COR-L47 (cell line): ENCODE measurements at places on chromosomes 7 and 10.

DNA sequence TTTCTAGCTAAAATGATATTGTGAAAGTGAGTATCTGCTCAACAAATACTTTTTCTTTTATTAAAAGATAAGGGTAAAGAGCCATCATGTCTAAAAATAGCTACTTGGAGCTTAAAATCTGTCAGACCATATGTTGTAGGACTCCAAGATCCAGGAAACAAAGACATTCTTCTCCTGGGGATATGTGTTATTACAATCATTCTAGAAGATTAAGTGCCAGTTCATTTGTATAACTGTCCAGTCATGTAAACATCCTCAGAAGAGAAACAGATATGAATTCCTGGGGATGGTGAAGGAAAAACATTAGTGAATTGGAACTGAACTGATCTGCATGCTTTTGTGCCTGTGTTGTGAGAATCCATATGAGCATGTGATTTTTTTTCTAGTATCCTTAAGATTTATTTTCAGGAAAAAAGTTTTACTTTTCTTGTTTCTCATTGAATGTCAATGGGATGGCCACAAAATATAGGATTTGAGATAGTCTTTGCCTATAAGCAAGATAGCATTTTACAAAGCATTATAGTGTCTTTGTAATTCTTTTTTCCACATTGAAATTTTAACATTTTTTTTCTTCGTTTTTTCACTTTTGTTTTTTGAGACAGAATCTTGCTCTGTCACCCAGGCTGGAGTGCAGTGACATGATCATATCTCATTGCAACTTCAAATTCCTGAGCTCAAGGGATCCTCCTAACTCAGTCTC lies 14.4 kb upstream of the MTERF1 start:
- no peak for DNase-seq

DNA sequence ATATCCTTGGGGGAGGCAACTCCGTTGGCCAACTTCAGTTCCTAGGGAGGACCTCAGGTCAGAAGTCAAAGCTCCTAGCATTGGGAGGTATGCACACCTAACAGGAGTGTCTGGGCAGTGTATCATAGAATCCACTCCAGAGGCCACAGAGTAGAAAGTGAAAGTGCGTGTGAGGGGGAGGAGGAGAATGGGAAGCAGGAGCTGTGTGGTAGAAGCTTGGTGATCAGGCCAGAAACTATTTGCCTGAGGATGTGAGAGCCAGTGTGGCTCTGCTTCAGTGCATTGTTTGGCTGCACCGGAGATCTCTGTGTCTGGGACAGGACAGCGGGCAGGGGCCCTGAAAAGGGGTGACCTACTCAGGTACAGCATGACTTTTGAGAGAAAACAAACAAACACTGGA lies 557.4 kb upstream of the VSTM2A start:
- no peak for DNase-seq

DNA sequence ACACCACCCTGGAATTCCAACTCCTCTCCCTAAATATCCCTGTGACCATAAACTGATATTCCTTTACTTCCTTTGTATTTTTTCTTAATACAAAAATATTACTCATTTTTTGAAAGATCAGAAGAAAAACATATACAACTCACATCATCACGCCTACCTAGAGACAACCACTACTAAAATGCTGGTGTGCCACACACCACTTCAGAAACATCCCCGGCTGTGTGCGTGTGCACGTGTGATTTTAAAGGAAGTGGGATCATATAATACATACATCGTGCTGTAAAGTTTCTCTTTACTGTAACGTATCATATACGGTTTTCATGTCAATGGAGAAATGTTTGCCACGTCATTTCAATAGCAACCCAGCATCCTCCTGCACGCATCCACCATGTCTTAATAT lies 76.5 kb downstream of the ITIH5 start:
- DNase-seq = no peak

- DNase-seq = peak; percentile 11
These were observed 81.3 kb downstream of the VWDE start for GRCh38 chr7:12322284-12322902.

GRCh38 chr10:50514995-50515394 lies 108.8 kb downstream of the SGMS1 start:
- no peak for DNase-seq

DNA sequence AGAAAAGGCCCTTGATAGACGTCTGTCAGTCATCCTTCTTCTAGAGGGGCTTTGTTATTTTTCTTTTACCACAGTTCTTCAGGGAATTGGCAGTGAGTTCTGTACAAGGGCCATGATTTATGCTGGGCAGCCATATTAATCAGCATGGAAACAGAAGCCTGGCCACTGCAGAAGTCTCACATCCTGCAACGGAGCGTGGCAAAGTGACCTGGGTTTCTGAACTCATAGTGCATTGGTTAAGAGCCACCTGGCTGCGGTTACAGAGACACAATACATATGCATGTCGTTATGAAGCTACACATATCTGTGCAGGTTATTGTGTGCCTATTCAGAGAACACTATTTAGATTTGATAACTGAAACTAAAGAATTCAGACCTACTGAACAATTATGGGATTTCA lies 419.4 kb upstream of the CELF2 start:
- DNase-seq = no peak

DNA sequence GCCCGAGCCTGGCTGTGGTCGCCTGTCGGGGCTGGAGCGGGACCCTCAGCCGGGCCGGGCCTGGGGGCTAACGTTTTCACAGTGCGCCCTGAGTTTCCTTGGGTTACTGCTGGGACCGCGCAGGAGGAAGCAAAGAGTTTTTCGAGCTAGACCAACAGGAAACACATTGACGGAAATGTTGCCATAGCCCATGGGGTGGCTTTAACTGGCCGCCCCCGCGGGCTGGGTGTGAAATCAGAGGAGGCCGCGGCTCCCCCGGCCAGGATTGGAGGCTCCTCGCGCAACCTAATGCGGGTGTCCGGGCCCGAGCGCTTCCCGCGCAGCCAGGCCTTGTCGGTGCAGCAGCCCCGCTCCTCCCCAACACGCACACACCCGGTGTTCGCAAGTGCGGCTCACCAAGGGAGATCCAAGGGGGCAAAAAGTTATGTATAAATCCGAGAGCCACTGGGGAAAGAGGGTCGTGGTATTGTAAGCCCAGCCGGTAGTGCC lies 1.9 kb downstream of the HHEX start:
- DNase-seq = no peak

- no peak for DNase-seq
These were observed 19.5 kb upstream of the PPP2R2D start for GRCh38 chr10:131881104-131881880.

DNA sequence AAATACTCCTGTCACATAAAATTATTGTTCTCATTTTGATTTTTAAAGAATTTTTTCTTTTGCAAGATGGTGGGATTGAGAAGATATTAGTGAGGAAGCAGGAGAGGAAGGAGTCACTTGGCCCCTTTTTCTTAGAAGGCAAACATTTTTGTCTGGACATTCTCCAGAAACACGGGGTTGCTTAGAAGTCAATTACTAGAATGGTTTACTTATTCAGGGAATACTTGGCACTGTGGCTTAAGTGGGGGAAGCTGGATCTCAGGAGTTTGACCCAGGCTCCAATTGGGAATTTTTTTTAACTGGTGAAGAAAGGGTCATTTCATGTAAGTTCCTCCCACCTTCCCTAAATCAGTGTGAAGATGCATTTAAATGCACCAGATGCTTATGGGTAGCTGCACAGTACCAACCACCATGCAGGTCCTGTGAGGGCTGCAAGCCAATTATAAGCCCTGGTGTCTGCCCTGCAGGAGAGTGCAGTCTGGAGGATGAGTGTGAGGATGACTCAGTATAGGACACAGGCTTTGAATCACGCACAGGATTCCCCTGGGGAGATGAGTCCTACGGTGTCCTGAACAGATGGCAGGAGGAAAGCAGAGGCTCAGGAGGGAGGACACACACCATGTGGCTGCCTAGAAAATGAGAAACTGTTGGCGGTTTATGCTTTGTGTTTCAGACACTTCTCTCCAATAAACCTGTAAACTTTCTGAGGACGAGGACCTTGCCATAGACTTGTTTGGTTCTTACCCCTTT lies 299.1 kb downstream of the PLXNA4 start:
- no peak for DNase-seq
